Fibroblast of mammary gland (primary cell): ENCODE measurements at places on chromosomes 3 and 15.

- DNase-seq = peak; percentile 25
Measured at GRCh38 chr3:127964053-127964452, 49.0 kb downstream of the KBTBD12 start.

GRCh38 chr3:9229325-9229724 is 20.1 kb downstream of the SRGAP3 start:
- DNase-seq = no peak

DNA sequence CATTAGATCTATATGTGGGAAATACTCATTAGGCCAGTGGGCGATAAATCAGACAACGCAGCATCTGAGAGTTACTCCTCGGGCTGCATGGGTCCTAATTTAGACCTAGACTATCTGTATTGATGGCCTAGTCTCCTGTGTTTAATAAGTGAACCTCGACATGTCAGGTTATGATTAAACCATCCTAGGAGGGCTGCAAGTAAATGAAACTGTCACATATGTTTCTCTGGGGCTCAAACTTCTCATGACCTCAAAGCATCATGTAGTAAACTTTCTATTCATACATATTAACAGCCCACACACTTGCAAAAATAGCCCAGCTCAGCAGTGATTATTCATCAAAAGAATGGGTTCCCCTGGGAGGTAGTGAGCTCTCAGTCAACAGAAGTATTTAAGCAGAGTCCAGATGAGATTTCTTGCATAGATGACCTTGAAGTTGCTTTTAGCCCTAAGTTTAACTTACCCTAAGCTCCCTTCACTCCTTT is 51.6 kb downstream of the RAB11A start:
- DNase-seq = peak; percentile 73

DNA sequence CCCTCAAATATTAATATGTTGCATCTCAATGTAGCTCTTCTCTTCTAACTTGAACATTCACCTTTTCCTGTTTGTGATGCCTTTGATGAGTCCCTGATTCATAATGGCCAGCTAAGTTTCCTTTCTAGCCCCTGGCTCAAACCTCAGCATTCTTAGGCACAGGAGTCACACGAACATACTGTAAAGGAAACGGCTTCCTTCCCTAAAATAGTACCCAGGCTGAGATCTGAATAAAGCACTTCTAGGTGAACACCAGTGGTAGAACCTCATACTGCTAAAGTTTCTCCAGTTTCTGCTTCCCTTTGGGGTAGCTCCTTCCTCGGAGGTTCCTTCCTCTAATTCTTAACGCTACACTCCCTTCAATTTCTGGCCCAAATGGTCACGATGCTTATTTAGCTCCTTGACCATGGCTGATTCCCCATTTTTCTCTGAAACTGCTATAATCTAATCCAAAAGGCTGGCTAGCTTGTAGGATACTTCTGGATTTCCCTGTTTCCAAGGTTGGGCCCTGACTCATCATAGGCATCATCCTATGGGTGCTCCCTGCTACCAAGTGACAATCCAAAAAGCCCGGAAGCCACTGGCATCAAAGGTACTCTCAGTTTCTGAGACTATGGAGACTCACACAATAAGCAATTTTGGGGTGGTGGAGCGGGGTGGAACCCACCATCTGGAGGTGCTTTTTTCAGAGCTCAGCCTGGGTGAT is 2.4 kb downstream of the ANAPC13 start:
- DNase-seq = peak; percentile 84

GRCh38 chr15:70120958-70121623 is 23.4 kb upstream of the TLE3 start:
- peak; percentile 14 for DNase-seq

DNA sequence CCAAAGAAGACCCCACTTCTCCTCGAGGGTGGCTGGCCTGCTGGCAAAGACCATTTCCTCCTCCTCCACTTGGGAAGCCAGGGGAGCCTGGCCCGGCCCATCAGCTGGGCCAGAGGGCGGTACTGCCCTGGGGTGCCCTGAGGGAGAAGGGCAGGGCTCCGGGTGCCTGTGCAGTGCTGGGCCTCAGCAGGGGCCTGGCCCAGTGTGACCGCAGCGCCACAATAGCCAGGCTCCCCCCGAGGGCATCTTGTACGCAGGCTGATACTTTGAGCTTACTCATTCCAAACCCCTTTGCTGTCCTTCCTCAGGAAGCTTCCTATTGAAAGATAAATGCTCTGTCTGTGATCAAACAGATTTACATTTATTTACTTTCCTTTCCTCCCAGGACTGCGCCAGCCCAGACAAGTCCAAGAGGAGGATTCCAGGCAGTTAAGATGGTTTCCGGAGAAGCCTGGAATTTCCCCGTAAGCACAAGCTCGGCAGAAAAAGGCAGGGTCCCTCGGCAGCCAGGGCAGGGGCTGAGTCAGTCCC is 240.1 kb downstream of the XXYLT1 start:
- DNase-seq = no peak

DNA sequence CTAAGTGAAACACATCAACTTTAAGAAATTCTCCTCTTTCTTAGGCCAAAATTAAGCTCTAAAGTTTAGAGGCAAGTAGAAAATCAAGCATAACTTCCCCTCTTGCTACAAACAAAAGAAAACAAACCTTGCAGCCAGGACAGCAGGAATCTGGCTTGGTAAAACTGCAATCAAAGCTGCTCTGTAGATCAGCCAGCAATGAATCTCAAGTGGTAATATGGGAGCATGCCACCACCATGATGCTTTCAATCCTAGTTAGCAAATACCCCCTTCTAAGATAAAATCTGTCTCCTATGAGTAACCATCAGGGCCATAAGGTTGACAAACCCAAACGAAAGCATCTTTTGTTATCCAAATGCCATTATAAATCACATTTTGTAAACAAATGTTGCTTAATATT is 208.3 kb upstream of the PLSCR5 start:
- DNase-seq = no peak

DNA sequence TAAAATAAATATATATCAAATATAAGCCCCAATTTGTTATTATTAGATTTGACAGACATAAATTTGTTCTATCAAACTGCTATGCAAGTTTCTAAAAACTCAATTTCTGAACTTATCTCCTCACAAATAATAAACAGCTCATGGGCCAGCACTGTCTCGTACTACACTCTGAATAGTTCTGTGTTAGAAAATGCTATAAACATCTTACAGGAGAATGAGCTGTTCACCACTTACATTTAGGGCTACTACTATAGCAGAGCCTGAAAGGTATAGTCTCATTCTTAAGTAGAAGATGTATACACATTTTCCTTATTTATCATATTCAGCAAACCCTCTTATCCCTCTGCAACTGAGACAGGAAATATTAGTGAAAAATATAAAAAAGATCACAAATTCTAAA is 12.6 kb downstream of the SLC12A6 start:
- DNase-seq = no peak

DNA sequence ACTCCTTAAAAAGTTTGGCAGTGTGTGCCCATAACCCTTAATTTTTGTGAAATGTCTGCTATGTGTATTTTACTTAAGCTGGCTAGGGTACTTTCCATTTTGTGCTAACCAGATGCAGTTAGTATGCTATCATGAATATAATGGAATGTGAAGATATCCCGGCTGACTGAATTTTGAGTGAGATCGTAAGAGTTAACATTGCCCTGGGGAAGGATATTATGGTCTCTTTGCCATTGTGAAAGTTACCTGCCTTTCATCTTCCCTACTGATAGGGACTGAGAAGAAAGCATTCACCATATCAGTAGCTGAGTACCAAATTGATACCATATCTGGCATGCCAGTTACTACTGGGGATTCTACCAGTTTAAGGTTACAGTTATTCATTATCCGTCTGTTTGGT is 243.2 kb downstream of the UBE2E2 start:
- DNase-seq = no peak
